ENCODE measurements at places on chromosomes 3 and 15.

DNA sequence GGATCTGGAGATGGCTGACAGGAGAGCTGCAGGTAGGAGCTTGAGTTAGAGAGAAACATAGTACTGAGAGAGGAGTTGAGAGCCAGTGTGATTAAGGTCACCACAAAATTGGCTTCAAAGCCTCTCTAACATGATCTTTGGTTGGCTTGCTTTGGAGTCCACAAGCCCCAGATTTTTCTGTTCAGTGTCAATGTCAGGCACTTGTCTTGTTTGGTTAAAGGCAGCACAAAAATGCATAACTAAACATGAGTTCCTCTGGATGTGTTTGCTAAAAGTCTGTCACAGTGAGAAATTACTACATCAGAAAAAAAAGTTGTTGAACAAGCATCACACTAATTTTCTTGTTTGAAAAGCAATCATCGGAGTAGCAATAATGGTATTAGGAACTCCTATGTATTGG is 440.5 kb downstream of the NTRK3 start:
- DNase-seq: no peak

DNA sequence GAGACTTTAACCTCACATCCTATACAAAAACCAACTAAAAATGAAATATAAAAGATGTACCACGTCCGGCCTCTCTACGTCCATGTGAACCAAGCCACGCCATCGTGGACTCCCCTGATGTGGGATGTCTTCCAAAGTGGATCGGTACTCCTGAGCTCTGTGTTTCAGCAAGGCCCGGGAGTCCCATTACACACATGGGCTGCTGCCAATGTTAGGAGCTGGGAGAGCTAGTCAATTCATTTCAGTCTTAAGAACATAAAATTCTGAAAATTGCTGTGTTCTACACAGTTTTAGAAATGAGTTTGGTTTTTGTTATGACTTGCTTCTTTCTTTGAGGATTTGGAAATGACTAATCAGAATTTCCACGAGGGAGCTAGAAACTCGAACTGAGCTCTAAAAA is 131.0 kb downstream of the GABRG3 start:
- no peak for DNase-seq

DNA sequence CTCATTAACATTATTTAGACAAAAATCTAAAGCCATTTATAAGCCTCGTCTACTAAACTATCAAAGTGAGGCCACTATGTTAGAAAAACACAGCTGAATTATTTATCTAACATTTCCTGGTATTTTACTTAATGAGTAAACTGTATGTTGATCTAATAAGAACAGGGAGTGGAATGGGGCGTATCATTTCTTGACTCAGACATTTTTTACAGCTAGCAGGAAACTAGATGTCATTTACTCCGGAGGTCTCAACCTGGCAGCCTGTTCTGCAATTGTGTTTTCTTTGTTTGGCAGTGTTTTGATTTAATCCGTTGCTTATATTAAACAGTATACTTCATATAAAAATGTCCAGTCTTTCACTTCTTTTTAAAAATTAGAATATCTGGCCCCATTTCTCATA is 79.1 kb upstream of the ABI3BP start:
- no peak for DNase-seq

DNA sequence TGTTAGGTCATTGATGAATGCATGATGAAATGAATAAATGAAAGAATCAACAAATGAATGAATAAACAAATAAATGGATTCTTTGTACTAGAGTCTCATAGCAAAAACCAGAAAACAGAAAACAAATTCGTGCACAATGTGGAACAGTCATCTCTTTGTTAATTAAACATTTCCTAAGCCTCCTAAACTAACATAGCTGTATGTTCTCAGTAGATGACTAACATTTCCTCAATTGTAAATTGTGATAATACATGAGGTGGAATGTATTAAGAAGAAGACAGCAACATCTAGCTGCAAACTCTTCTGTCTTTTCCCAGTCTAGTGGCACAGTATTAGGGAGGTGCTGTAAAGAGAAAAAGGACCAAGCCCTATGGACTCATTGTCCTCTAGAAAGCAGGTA is 1021.0 kb downstream of the MCTP2 start:
- no peak for DNase-seq

DNA sequence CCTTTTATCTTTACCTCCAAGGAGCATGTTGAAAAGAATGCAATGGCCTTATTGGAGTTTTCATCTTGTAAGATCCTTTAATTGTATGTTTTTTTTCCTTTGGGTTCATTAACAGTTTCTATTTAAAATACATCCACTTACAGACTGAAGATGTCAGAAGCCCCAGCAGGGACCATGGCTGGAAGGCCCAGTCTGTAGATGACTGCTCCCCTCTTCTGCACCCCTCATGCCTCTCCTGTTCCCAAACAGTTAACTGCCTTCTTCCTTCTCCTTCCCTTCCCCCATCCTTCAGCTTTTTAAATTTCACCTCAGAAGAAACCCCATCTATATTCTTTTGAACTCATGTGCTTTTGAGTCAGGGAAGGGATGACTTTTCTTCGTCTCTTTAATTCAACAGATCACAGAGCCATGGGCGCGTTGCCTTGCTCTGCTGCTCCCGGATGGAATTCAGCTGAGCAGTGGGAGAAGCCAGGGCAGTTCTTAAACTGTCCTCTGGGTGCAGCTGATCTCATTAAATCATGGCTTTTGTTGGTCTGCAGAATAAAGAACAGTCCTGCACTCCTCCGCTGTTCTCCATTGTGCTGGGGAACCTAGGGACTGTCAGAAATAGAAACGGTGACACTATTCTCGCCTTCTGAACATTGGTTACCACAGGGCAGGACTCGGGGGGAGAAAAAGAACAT is 71.5 kb upstream of the EIF1B start:
- DNase-seq: no peak

DNA sequence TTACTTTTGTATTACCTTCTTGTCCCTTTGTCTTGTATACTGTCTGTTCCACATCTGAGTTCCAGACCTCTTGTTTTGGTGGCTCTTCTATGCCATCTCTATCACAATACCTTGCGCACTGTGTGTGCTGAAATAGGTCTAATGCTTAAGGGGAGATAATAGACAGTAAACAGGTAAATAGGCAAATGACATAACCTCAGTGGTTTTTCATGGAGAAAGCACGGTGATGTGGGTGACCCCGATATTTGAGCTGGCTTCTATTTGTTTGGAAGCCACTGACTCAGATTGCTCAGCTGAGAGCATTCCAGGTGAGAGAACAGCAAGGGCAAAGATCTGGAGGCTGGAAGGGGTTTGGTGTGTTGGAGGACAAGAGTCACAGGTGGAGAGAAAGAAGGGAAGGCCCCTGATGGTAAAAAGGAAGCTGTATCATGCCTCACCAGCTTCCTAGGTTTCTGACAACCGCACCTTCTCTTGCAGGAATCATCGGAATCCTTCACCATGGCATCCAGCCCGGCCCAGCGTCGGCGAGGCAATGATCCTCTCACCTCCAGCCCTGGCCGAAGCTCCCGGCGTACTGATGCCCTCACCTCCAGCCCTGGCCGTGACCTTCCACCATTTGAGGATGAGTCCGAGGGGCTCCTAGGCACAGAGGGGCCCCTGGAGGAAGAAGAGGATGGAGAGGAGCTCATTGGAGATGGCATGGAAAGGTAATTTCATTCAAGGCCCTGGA is 795 bp downstream of the MCM2 start:
- DNase-seq: no peak

All from left hindlimb (tissue), 1 donor.